Globus pallidus (tissue), 1 donor: ENCODE measurements at places on chromosomes 4 and X.

DNA sequence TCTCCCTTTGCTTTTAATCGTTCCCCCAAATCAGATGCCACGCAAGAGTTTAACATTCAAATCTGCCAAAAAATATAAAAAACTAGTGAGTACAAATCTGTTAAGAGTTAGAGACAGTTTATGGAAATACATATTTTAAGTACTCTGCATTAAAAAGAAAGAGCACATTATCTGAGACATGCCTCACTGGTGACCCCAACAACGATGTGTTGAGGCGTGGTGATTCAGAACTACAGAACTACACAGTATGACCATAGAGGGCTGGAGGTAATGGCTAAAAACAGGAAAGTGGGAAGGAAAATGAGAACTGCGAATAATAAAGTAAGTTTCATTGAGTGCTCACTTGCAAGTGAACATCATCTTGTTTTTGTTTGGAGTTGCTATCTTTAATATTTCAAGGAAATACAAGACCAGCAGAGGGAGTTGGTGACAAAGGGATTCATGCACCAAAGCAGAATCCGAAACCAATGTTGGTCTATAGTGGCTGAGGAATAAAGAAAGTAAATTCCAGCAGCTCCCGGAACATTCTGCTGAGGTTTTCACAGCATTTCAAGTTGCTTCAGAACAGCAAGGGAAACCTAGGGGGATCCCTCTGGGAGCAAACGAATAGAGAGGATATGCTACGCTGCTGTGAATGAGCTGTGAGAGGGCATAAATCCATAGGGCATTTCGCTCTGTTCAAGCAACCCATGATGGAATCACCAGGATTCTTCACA, 92.2 kb downstream of the DCHS2 start:
- peak; percentile 20 for DNase-seq

DNA sequence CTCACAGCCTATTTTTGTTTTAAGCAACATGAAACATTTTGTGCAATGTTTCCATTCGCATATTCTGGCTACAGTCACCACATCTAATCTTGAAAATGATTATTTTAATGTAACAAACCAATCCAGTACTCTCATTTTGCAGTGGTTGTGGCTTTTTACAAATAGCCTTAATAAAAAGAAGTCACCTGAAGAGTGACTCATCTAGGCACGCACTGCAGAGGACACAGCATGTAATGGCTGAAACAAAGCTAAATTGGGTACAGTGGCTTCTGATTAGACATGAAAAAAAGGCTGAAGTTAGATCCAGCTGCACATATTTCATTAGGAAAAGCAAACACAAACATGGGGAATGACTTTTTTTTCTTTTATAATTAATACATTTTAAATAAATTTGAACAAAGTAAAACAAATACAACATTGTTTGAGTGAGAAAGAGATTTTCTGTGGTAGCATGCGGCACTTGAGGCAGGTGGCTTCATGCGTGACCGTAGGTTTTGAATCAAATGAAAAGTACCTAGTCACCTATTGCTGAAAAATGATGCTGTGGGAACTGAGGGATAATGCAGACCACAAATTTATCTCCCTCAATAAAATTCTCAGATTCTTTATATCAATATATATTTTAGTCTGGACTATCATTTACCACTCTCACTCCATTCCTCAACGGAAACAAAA, 240.8 kb upstream of the DDX53 start:
- DNase-seq = no peak

DNA sequence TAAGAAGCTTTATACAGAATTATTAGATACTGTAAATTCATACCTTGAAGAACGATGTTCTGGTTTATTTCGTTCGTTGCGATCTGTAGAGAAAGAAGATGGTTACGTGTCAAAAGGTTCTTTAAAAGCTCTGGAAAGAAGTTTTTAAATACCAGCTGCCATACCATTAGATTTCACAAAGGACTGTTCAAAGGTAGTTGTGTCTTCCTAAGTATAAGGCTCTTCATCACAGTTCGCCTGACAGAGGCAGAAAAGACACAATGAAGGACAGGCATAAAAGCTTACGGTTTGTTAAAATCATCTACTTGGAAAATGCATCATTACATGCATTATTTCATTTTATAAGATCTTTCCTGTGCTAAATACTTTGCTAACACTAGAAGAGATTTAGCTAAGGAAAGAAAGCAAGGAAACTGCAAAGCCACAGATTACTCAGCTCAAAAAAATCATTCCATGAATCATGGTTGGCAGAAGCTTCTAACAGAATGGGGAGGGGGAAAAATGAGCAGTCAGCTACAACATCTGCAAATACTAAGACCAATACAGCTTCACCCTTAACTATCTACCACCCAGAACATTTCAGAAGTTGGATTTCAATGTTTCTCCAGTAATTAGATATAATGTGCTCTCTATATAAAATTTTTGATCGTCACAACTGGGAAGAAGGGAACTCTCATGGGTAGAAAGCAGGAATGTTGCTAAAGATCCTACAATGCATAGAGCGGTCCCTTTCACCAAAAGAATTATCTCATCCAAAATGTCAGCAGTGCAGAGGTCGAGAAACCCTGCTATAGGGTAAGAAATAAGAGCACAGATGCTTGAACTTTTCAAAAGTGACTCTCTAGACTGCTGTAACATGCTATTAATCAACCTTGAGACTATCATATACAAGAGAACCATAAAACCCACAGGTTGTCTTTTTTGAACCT, 50.7 kb upstream of the PRSS48 start:
- peak; percentile 87 for DNase-seq

GRCh38 chrX:12894074-12895030, 12.1 kb upstream of the TLR8 start:
- peak; percentile 35 for DNase-seq
